ENCODE measurements at places on chromosomes 12 and 14. TPM values are rescaled to one million over a fixed set of nuclear protein-coding genes. Genes with fewer than 3 reads are reported as not detected.

The GLIPR1L1 gene
- total RNA-seq = not detected

The TAS2R30 gene
- not detected for total RNA-seq

The CDCA3 gene
- total RNA-seq = 80.0 TPM

The CCDC175 gene
- not detected for total RNA-seq

The SELPLG gene
- total RNA-seq = 0.79 TPM

The FZD10 gene
- total RNA-seq = not detected

The CARMIL3 gene
- total RNA-seq = 0.48 TPM

The SLC48A1 gene
- total RNA-seq = 24.8 TPM

The SALL2 gene
- total RNA-seq = 0.71 TPM

The MYF5 gene
- total RNA-seq = not detected

The HCAR1 gene
- 0.02 TPM for total RNA-seq

The TMCC3 gene
- 0.99 TPM for total RNA-seq

The HCAR2 gene
- total RNA-seq = 0.06 TPM

The HVCN1 gene
- total RNA-seq = 0.72 TPM

The ZNF385A gene
- total RNA-seq = 21.2 TPM

The RFX4 gene
- 0.08 TPM for total RNA-seq

The DNM1L gene
- total RNA-seq = 51.3 TPM

The TAS2R42 gene
- total RNA-seq = not detected

The PPHLN1 gene
- total RNA-seq = 55.1 TPM

The ENDOU gene
- total RNA-seq = not detected

The TAS2R20 gene
- not detected for total RNA-seq

All from A549 treated with AZD2906 at 1 μM for 4 hours (cell line).